SK-N-MC (cell line): ENCODE measurements at places on chromosomes 7 and 10.

DNA sequence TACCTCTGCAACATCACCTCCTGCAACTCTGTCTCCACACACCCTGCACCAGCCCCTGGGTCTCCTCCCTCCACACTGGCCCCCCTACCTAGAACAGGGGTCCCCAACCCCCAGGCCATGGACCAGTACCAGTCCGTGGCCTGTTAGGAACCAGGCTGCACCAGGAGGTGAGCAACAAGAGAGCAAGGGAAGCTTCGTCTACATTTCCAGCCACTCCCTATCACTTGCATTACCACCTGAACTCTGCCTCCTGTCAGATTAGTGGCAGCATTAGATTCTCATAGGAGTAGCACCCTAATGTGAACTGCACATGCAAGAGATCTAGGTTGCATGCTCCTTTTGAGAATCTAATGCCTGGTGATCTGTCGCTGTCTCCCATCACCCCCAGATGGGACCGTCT is 108.8 kb upstream of the WDR11 start:
- DNase-seq: no peak

- no peak for DNase-seq
Observed at GRCh38 chr10:88786032-88786770, 16.3 kb upstream of the LIPM start.

GRCh38 chr7:40619647-40620046 is 484.8 kb downstream of the SUGCT start:
- DNase-seq: no peak

DNA sequence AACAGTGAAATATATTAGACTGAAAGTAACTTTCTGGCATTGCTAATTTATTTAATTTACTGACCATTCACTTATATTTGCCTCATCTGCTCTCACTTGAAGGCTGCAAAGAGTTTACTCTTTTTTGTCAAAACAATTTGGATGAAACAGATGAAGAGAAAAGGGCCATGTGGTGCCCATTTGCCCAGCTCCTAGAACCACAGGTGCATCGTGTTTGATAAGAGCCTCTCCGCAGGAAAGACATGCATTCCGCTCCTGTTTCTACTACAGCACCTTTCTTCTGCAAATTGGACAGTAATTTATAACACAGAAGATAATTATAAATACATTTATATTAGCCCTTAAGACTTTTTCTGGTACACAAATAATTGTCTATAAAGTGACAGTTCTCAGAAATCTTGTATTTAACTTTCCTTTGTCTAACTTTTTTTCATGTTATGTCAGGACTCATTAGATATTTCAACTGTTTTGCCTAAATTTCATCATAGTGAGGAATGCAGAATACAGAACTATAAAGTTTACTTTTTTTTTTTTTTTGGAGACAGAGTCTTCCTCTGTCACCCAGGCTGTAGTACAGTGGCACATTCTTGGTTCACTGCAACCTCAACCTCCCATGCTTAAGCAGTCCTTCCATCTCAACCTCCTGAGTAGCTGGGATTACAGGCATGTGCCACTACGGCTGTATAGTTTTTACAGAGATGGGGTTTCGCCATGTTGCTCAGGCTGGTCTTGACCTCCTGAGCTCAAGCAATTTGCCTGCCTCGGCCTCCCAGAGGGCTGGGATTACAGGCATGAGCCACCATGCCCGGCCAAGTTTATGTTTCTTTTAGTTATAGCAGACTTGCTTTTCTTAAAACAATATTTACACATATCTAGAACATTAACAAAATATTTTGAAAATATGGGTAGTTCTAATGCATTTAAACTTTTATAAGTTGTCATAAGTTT is 869 bp downstream of the LAMB4 start:
- no peak for DNase-seq

GRCh38 chr7:26492816-26493215 is 201.2 kb downstream of the SNX10 start:
- DNase-seq: no peak

GRCh38 chr10:124721330-124722045 is 22.7 kb downstream of the FAM53B start:
- DNase-seq: no peak

GRCh38 chr7:34438436-34438835 is 219.6 kb upstream of the NPSR1 start:
- DNase-seq: no peak

DNA sequence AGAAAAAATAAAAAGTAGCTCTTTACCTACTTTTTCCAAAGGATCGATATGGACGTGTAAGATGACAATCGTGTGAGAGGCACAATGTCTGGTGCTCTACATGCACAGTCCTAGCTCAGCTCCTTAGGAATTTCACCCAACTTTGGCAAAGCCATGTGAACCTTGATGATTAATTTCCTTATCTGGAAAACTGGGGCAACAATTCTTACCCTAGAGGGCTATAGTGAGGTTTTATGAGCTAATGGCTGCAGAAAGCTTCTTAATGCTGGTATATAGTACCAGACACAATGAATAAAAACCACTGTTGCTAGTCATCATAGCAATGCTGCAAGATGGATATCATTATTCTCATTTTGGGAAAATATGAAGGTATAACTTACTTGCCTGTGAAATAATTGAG is 202.7 kb downstream of the PARD3 start:
- DNase-seq: no peak

DNA sequence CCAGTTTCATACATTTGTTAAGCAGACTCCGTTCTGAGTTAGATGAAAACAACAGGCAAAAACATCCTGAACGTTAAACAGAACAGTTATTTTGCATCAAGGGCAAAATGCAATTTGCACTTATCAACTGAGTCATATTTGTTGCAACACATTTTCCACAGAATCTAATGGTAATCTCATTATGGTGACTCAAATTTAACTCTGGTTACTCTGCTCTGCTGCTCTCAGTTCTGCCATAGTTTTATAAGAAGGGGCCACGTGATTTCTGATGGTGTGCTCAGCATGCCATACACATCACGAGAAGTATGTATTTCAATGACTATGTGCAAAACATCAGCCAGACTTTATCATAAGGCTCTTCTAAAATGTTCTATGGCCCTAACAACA is 148.8 kb downstream of the CHCHD3 start:
- DNase-seq: no peak

- no peak for DNase-seq
Observed at GRCh38 chr10:76429368-76430060, 998.1 kb downstream of the LRMDA start.

DNA sequence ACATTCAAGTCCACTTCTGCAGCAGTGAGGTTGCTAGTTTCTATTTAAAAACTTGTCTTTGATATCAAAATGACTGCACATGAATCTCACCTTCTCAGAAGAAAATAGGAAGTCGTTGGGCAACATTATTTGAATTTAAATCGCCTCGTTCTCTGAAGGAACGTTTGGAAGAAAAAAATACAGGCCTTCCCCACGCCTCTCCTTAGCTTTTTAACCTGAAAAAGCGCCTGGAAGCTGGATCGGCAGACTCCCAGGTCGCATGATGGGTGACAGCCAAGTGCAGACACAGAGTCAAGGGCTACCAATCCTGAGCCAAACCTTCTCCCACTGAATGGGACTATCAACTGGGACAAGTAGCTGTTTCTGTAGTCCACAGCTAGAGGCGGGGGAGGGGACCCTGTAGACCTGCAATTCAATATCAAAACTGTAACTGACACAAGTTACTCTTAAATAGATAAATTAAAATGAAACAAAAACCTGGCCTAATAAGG is 2.2 kb downstream of the FAM53B start:
- DNase-seq: no peak

DNA sequence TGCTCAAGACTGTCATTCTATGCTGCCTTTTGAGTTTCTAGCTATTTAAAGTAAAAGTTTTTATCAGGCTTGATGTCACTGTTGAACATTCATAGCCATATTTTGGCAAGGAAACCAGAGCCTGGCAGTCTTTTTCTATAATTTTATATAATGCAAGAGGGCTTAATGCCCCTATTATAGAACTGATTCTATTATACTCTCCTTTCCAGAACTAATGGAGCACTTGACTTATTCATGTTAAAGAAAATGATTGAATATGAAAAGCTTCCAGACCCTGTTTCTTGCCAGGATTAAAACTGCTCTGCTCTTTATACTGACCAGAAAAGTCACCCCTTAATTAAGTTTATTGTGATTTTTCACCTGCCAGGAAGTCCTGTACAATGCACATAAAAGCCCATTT is 337.6 kb upstream of the CHRM2 start:
- no peak for DNase-seq

GRCh38 chr10:103969857-103970627 is 3.1 kb downstream of the SLK start:
- DNase-seq: no peak

DNA sequence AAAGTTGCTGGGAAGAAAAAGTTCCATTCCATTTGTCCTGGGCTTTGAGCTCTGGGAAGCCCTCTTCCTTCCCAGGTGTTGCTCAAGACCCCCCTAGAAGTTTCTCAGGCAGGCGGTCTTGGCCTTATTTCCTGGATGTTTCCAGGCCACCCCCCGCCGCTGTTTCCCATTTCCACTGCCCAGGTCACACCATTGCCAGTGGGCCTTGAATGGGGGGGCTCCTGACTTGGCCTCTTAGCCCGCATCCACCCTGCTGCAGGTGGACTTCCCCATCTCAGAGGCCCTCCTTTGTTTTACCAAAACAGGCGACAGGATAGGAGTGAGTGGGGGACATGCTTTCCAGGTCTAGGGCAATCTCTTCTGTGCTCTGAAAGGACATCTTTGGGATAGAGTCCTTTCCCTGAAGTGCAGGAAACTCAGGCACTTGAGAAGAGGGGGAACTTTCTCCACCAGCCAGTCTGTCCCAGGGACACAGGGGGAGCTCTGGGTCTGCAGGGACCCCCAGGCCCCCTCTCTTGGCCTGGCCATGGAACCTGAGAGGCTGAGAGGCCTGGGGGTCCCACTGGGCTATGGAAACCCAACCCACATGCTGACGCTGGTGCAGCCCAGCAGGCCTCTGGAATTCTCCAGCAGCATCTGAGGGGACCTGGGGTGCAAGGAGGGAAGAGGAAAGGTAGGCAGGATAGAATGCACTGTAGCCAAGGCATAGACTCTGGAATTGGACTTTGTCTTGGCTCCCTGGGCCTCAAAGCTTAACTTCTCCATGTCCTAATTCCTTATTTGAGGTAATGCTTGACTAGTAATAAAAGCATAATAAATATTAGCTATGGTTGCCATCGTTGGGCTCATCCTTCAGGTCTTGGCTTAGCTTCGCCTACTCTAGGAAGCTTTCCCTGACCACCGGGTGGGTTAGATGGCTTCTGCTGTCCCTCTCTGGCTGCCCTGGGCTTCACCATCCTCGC is 17.6 kb downstream of the NEURL1 start:
- no peak for DNase-seq

GRCh38 chr7:102101926-102102325 is 184.7 kb upstream of the SH2B2 start:
- no peak for DNase-seq

GRCh38 chr7:22944022-22944421 is 69.9 kb downstream of the HYCC1 start:
- no peak for DNase-seq

- no peak for DNase-seq
Observed at GRCh38 chr7:3754493-3755341, 453.7 kb downstream of the SDK1 start.

DNA sequence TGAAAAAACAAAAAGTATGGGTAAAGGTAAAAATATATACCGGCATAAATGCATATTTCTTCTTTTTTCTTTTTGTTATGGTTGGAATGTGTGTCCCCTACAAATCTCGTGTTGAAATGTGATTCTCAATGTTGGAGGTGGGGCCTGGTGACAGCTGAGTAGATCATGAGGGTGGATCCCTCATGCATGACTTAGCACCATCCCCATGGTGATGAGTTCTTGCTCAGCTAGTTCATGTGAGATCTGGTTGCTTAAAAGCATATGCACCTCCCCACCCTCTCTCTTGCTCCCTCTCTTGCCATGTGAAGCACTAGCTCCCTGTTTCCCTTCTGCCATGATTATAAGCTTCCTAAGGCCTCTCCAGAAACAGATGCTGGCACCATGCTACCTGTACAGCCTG is 93.3 kb downstream of the HYCC1 start:
- DNase-seq: no peak

- no peak for DNase-seq
Observed at GRCh38 chr7:117262546-117262945, 60.3 kb downstream of the WNT2 start.

GRCh38 chr7:145860809-145861208 is 255.8 kb upstream of the CNTNAP2 start:
- no peak for DNase-seq

- DNase-seq: no peak
Observed at GRCh38 chr7:28081016-28081415, 99.6 kb downstream of the JAZF1 start.

- no peak for DNase-seq
Observed at GRCh38 chr10:101054351-101054750, 7.4 kb upstream of the KAZALD1 start.

DNA sequence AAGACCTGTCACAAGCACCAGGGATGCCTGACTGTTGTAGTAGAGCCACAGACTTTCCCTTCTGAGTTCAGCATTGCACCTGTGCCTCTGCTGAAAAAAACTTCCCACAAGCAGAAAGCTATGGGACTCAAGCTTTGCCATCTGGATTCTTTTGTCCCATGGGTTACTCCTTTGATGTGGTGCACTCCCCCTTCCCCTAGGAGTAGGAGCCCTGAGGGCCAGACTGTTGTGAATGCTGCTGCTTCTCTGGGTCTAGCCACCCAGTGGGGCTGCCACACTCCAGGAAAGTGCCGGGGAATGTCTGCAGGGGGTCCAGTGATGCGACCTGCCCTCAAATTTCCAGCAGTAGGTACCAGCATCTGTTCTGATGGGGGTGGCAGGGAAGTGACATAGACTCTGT is 11.7 kb downstream of the CASP7 start:
- no peak for DNase-seq

GRCh38 chr7:134420424-134421125 is 38.3 kb downstream of the AKR1B1 start:
- DNase-seq: peak; percentile 14

DNA sequence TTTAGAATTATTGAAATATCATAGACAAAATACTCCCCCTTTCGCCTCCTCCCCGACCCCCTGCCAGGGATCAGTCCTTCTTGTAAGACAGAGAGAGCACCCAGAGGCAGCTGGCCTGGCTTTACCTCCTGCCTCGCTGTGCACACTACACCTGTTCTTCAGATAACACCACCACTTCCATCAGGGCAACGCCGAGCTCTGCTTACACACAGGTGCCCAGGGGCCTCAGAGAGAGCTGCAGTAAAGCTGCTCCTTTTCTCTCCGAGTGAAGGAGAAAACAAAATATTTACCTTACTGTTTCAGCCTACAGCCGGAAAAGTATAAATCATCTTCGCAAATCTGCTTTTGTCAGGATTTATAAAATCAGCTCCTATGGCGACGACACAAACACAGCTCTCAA is 80.7 kb downstream of the HIPK2 start:
- no peak for DNase-seq

DNA sequence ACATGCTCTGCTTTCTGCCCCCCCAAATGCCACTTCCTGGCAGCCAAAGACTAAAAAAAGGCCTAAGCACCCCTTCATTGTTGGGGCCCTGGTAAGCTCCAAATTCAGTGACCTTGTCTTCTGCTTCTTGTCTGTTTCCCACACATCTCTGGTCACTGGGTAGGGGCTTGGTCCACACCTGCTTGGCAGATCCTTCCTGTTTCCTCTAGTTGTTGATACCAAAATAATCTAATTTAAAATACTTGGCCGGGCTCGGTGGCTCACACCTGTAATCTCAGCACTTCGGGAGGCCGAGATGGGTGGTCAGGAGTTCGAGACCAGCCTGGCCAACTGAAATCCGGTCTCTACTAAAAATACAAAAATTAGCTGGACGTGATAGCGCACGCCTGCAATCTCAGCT is 130.6 kb downstream of the CAMK1D start:
- no peak for DNase-seq
